ENCODE measurements at places on chromosomes 2 and 18.

DNA sequence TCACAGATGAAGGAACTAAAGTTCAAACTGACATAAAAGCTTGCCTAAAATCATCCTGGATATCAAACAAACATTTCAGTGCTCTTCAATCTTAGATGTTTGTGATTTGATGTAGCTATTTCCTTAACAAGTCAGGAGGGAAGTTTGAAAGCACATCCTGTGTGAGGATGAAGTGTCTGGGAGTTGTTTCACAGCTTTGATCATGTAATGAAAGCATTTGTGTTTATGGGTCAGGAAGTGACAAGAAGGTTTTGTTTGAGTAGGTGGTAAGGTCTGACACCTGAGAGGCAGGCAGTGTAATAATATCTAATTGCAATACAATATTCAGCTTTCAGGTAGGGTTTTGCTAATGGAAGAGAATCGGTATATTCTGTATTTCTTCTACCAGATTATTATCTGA is 26.0 kb upstream of the CSRNP3 start:
- no peak for DNase-seq

DNA sequence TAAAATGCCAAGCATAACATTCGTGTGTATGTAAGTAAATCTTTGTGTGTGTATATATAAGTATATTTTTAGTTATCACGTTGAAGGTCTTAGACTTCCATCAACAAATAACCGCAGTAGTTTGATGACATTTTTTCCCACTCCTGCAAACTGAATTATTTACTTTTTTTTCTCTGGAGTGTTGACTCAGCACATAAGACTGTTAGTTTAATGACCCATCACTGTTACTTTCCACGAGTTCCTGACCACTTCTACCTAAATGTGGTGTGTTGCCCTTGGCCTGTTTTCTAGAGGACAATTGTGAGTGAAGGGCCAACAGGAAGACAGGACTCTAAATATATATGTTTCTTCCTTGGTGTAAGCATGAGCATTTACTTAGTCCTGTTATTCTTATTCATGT is 71.3 kb upstream of the TXNDC2 start:
- no peak for DNase-seq

DNA sequence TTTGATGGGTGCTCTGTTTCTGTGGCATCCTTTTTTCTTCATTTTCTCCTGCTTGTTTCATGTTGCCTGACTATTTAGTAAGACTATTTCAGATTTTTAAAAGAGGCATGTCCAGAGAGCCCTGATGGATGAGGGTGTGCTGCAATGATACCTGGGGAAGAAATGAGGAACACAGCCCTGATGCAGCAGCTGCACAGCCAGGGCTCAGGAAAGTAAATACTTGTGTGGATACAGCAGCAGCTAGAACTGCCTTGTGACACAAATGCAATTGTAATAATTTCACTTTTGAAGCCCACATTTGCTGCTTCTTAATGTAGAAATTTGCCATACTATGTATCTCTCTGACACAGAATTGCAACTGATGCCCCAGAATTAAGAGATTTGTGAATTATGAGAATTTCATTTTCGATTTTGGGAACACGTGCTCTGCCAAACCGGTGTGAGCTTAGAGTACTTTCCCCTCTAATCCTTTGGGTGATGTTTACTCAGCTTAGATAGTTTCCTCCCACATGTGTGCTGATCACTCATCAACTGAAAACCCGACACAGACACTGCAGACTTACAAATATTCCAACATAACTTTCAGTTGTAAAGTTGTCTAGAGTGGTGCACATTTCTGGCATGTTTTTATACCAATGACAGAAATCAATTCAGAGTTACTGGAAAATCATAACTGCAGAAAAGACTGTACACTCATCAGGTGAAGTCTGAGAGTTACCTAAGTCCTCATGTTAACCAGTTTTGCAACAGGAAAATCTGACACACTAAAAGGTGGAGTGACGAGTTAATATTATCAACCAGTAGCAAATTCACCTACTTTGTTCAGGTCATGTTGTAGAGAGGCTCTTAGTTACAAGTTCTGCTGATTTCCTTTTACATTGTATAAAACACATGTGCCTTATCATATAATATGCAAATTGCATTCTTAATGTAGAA is 383.4 kb downstream of the CBLN2 start:
- DNase-seq = no peak

DNA sequence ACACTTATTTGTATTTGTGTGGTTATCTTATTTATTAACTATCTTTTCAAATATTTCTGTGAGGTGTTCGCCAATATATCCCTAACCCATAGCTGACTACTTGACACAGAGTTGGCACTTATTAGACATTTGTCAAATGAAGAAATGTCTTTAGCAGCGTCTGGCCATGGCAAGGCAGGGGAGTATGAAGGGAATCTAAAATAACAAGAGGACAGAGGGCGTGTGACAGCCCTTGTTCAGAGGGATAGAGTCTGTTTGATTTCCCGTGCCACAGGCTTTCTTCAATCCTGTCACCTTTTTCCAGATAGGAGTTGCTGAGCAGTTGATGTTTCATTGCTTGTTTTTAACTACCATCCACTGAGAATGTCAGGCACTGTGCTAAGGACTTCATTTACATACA is 53.6 kb upstream of the SLC39A10 start:
- DNase-seq = no peak

- no peak for DNase-seq
These were observed 57.1 kb upstream of the CD28 start for GRCh38 chr2:203649176-203649814.

- no peak for DNase-seq
These were observed 176.6 kb downstream of the HDAC4 start for GRCh38 chr2:239224199-239224570.

DNA sequence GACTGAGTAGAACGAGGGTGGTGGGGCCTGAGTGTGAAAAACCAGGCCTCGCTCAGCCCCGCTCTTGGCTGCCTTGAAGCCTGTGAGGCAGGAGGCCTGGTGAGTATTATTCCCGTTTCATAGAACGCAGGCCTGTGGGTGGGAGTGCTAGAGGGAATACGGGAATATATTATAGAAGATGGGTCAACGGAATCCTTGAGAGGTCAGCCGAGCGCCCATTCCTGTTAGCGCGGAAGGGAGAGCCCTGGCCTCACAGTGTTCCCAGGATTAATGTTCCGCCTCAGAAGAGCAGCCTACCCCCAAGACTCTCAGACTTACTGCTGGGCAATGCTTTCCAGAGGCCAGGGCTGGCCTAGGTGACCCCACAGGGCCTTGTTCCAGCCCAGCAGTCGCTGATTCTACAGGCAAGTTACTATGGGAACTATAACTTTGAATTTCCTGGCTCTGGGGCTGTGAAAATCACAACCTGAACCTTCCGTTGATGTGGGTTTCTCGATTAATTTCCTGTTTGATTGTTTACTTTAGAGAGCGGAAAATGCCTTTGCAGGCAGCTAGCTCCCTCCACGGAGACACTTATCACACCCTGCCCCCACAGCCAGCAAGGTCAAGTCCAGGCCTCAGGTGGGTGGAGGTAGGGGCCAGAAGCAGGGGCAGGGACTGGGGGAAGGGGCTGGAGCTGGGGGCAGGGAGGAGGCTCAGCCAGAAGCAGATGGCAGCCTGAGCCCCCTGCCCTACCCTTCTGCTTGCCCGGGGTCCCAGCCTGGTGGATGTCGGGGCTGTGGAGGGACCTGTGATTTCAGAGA is 108.3 kb downstream of the SMAD7 start:
- no peak for DNase-seq

GRCh38 chr18:22800551-22800951 is 132.6 kb upstream of the RBBP8 start:
- DNase-seq = no peak

DNA sequence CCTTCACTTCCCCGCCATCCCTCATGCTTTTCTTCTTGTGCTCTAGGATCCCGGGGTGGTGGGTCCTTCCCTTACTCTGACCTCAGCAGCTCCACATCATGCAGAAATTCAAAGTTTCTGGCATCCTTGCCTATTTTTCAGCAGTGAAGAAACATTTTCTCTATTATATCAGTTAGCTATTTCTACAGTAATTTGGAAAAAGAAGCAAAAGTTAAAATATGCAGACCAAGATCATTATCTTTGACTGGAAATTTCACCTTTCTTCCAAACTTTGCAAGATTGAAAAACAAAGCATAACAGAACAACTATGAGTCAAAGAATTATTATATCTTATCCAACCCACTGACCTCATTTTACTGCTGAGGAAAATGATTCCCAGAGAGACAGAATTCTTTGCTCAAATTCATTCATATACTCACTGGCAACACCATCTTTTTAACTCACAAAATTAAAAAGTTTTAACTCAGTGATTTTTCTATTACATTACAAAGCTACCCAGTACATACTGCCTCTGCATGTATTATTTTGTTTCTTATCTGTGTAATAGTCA is 40.5 kb downstream of the ANTXR1 start:
- no peak for DNase-seq

- no peak for DNase-seq
These were observed 429.4 kb downstream of the ARHGAP15 start for GRCh38 chr2:143558665-143559064.

DNA sequence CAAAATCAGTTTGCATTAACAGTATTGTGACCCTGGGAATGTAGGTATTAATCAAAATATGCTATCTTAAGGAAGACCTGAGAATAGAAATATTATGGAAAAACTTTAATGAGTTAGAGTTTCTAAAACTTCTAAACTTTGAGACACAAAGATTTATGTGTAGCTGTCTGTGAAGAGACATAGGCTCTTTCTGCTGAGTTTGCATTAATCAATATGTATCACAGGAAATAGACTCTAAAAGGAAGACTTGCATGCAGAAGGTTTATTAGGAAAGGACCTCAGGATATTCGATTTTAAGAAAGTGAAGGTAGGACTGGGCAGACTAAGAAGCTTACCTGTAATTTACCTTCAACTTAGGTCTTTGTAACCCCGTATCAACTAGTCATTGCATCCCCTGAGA is 494.8 kb upstream of the NRXN1 start:
- no peak for DNase-seq

Data from HEK293T (cell line).